ENCODE measurements at places on chromosomes 12 and 14.

- no peak for DNase-seq
Observed at GRCh38 chr12:75982169-75982564, 49.4 kb downstream of the PHLDA1 start.

DNA sequence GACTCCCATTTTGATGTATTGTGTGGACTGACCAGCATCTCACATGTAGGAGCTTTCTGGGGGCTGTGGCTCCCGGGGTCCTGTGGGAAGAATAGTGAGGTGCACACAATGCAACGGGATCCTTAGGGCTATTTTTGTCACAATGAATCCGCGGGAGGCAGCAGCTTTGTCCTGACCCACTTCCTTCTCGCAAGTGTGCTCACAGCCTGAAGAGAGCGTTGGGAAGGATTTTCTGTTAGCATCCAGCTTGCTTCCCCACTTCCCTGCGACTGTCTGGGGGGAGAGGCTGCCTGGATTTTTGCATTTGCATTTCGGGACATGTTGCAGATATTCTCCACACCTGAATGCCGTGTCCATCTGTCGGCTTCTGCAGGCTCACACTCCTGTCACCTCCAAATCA, 31.9 kb downstream of the FZD10 start:
- DNase-seq = no peak

GRCh38 chr12:68158432-68158831, 1.1 kb downstream of the IFNG start:
- DNase-seq = no peak

DNA sequence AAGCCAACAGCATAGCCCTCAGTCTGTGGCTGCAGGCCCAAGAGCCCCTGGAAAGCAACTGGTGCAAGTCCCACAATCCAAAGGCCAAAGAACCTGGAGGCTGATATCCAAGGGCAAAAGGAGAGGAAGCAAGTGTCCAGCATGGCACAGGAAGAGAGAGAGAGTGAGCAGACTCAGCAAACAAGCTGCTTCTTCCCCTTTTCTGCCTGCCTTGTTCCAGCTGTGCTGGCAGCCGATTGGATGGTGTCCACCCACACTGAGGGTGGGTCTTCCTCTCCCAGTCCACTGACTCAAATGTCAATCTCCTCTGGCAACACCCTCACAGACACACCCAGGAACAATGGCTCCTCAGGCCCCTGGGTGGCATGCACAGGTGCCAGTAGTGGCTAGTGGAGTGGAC, 33.5 kb downstream of the SMCO2 start:
- DNase-seq = no peak

GRCh38 chr12:123659996-123660727, 10.8 kb upstream of the TCTN2 start:
- no peak for DNase-seq

DNA sequence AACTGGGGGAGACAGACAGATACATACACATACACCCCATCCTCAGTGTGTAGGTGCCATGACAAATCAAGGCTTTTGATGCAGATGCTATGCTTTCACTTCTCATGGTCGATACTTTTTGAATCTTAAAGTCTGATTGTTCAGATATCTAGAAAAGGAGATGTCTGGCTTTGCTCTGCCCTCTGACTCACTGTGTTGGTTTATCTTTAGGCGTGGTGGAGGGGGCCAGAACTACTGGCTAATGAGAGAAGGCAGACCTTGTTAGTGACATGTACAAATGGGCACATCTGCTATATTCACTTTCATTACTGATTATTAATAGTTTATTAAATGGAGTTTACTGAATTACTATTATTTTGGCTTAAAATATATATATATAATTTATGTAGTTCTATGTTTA, 444.3 kb upstream of the RGS6 start:
- DNase-seq = no peak

GRCh38 chr12:102527171-102527720, 46.9 kb upstream of the IGF1 start:
- no peak for DNase-seq

- no peak for DNase-seq
Observed at GRCh38 chr12:39176356-39176755, 266.6 kb downstream of the KIF21A start.

DNA sequence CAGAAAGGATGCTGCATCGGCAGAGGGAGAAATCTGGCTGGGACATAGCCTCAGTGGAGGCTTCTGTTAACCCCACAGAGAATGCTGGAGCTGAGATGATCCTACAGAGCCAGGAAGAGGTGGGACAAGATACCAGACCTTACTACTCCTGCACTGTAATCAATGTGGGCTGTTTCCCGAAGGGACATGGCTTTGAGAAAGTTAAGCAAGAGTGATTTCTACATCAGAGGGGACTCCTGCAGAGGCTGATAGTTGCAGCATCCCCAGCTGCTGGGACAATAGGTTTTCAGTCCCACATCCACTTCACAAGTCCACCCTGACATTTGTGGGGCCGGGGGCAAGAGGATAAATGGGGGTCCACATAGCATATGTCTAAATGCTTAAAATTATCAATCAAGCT, 22.5 kb upstream of the CMKLR1 start:
- no peak for DNase-seq

GRCh38 chr14:91415794-91416743, 1.6 kb downstream of the CCDC88C start:
- no peak for DNase-seq

GRCh38 chr14:68232300-68233055, 412.9 kb downstream of the RAD51B start:
- DNase-seq = peak; percentile 67

DNA sequence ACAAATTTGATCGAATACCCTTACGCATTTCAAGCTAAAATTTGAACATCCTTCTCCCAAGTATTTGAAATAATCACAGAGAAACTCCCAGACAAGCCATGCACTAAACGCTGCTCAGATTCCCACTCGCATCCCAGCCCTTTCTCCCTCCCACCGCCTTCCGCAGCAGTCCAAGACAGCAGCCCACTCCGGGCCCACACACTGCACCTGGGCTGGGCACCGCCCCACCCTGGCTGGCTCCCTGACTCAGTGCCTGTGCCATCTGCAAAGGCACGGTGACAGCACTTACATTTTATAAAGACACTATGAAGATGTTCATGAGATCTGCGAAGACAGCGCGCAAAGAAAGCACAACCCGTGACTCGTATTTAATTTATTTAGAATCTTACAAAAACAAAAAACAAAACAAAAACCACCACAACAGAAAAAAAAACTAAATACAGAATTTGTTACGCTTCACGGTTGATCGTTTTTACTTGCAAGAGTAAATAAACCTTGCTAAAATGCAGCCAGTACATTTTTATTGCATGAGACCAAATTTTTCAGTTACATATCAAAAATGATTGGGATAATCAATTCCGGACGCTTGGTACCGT, 17.2 kb upstream of the CDK2AP1 start:
- DNase-seq = no peak
